Activated CD4-positive, alpha-beta T cell treated with anti-CD3 and anti-CD28 coated beads, Interleukin-2, Interleukin-4, amounts not matched to agents 100 ng/mL and 50 ng/mL, durations not matched to agents 16 hours and 8 hours (primary cell): ENCODE measurements at places on chromosomes 12 and 14.

GRCh38 chr14:103427485-103428443 is 42.5 kb downstream of the MARK3 start:
- peak; percentile 50 for DNase-seq

- no peak for DNase-seq
Measured at GRCh38 chr14:79660053-79660939, 551.0 kb downstream of the DIO2 start.

DNA sequence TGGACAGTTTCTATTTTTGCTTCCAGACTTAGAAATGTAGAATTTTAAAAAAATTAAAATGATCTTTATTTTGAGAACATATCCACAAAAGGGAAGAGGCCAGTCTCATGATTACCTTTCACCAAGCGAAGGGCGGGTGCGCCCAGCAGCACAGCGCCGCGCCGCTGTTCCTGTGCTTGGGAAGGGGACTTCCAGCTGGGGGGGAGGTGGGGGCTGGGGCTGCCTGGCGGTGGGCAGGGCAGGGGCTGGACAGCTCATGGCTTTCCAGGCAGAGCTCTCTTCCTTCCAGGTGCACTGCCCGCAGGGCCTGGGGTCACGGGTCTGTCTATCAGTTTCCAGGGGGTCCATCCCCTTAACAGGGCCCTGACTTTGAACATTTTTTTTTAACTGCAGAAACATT is 199.9 kb downstream of the TTC7B start:
- no peak for DNase-seq

DNA sequence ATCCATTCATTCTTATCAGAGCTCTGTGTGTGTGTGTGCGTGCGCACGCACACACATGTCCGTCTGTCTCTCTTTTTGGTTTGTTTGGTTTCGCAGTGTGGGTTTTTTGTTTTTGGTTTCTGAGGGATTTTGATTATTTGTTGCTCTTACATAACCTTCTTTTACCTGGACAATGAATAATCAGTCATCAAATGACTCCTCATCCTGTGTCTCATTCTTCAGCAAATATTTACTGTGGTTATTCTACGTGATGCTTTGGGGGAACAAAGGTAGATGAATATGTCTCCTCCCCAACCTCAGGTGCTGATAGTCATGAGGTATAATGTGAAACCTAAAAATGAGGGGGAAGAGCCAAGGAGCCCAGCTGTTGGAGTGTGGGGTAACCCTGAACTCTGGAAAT is 92.4 kb downstream of the SAMD4A start:
- DNase-seq = no peak

- DNase-seq = no peak
Measured at GRCh38 chr12:27682534-27682933, 13.7 kb upstream of the REP15 start.

DNA sequence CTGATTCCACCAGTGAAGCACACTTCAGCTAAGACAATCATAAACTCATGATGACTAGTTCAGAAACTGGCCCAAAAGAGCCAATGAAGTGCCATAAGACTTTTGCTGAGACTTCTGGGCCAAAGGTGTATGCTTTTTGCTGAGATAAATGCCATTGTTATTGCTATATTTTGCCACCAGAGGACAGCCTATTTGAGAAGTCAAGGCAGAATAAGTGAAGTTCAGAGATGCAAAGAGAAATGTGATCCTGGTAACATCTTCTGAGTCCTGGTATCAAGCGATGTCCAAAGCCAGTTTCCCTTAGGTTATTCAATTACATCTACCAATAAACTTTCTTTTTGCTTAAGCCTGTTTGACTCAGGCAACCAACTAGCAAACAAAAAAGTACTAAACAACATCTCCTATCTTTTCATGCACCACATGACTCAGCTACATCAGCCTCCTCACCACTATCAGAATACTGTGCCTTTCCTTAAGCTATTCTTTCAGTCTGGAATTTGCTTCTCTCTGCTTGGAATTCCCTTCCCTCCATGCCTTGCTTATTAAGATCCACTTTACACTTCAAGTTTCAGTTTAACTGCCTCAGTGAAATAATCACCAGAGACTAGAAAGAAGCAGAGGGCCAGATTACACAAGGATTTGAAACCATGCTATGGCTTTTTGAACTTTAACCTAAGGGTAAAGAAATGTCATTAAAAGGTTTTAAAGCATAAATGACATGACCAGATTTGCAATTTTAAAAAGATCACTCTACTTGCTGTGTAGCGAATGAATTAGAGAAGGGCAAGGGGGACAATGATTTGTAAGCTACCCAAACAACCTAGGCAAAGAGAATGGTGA is 14.0 kb downstream of the CRY1 start:
- peak; percentile 24 for DNase-seq

DNA sequence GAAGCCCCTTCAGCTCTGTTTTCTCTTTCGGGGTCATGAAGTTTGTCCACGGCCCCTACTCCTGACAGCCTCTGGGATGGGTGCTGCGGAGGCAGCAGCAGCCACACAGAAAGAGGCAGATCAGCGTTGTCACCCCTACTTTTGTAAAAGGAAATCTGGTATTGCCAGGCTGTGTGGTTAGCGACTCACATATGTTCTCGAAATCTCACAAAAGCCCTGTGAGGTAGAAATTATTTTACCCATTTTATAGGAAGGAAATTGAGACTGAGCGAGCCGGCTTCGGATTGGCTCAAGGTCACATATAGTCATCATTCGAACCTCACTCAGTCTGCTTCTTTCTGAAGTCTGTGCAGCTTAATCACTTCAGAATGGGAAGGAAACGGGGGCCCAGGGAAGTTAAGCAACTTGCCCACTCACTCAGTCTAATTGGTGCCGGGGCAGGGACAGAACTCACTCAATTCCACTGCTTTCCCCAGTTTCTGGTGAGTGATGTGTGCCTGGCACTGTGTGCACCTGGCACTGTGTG is 1.1 kb upstream of the CKAP4 start:
- DNase-seq = peak; percentile 15

DNA sequence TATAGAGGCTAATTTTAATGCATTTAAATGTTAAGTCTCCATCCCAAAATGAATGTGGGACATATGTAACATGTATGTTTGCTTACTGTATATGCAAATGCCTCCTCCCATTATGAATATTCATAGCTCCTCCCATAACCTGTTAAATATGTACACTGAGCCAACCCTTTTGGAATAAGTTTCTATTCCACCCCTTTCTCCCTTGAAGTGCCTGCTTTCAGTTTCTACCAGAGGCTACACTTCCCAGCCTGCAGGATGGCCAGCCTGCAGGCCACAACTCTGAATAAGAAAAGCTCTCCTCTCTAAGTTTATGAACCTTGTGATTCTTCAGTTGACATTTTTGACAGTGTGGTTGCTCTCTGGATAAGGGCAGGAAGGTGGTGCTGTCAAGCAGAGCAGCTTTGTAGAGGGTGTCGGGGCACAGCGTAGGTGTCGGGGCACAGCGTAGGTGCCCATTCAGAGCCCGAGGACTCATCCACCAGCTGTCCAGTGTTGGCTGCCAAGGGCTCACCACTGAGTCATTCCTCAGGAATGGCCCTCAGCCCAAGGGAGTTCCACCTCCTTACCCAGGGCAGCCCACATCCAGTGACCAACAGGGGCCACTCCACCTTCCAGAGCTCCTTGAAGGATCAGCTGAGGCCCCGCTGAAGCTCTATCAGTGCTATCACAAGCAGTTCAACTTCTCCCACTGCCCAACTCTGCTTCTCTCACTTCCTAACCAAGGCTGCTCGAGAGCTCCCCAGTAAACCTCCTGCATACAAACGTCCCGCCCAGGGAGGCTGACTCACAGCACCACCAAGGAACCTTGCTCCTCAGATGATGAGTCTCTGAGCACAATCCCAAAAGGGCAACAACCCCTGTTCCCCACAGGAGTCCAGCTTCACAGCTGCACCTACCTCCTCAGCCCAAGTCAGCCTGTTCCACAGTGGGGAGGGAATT is 31.4 kb downstream of the VWF start:
- DNase-seq = no peak

GRCh38 chr12:113145720-113146551 is 3.6 kb upstream of the CFAP73 start:
- no peak for DNase-seq

DNA sequence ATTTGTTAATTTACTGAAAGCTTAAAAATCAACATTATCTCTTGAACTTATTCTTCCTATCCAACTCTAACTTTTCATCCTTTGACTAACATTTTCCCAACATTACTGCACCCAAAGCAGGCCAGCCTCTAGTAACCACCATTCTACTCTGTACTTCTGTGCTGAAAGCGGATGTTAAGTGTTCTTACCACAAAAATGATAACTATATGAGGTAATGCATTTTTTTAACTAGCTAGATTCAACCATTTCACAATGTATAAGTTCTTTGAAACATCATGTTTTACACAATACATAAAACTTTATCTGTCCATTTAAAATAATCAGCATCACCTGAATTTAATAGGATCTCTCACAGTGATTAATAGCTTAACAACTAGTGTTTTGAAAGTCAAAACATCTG is 468.5 kb upstream of the MGAT4C start:
- no peak for DNase-seq

GRCh38 chr12:96220902-96221301 is 26.7 kb downstream of the ELK3 start:
- DNase-seq = no peak

DNA sequence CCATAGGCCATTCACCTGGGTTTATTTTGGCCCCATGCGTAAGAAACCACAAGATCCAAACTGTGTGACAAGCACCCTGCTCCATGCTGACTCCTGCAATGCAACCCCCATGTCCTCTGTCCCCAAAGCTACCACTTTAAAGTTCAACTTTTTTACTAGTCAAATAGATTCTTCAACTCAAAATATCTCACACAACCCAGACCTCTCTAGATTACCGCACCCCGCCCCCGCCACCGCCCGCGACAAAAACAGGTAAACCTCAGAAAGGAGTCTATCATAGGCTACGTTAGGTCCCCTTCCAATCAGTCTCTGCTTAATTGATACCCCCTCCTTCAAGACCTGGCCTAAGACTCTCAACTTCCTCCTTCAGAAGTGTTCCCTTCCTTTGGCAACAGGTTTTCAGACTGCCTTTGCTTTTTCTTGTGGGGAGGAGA is 2.2 kb downstream of the ZFP36L1 start:
- DNase-seq = peak; percentile 46

DNA sequence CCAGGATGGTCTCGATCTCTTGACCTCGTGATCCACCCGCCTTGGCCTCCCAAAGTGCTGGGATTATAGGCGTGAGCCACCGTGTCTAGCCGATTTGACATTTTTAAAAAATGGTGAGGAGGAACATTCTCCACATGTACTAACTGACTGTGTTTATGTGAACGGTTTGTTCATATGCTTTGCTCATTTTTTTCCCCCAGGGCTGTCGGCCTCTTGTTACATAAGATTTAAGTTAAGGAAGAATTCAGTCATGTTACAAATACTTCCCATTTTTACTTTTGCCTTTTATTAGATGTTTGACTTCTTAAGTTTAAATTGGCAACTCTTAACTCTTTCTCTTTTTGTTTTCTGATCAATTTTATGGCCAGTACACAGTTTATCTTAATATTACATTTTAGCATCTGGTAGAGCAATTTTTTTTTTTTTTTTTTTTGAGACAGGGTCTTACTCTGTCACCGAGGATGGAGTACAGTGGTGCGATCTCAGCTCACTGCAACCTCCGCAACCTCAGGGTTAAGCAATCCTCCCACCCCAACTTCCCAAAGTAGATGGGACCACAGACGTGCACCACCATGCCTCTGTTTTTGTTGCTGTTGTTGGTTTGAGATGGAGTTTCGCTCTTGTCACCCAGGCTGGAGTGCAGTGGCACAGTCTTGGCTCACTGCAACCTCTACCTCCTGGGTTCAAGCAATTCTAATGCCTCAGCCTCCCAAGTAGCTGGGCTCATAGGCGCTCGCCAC is 9.6 kb downstream of the GNS start:
- no peak for DNase-seq

GRCh38 chr12:69701826-69702225 is 2.7 kb upstream of the BEST3 start:
- no peak for DNase-seq

DNA sequence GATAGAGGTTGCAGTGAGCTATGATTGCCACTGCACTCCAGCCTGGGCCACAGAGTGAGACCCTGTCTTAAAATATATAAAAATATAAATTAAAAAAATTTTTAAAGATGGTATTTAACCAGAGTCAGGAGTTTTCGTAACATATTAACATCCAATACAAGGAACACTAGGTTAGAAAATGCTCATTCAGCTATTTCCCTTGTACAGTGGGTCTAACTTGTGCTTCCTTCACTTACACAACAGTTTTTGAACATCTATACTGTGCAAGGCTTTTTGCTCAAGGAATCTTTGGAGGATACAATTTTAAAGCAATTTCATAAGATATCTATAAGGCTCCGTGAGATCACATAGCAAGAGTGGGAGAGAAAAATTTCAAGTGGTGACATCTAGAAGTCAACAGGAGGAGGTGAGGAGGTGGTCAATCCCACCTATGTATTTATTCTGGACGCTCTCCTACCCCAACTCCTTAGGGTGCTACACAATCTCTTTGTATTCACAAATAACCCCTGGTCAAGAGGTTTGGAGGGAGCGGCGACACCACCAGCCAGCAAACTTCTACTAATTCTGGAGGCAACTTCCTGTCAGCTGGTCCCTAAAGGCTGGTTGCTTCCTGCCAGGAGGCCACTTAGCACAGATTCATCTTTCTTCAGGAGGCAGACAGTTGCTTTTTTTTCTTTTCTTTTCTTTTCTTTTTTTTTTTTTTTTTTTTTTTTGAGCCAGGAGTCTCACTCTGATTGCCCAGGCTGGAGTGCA is 22.2 kb downstream of the DUSP16 start:
- DNase-seq = no peak

DNA sequence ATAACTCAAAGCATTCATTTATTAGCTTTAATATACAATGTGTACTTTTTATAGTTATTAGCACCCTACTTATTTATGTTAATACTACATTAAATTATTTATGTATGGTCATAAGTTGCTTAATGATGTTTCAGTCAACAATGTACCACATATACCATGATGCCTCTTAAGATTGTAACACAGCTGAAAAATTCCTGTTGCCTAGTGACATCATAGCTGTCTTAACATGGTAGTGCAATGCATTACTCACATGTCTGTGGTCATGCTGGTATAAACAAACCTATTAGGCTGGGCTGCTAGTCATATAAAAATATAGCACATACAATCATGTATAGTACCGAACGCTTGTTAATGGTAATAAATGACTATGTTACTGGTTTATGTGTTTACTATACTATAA is 120.4 kb downstream of the ANO6 start:
- no peak for DNase-seq

- DNase-seq = no peak
Measured at GRCh38 chr12:52130711-52131110, 51.2 kb downstream of the SMIM41 start.

- no peak for DNase-seq
Measured at GRCh38 chr12:3117144-3117581, 40.0 kb downstream of the TSPAN9 start.

GRCh38 chr14:89504602-89505313 is 87.7 kb upstream of the FOXN3 start:
- DNase-seq = peak; percentile 46

DNA sequence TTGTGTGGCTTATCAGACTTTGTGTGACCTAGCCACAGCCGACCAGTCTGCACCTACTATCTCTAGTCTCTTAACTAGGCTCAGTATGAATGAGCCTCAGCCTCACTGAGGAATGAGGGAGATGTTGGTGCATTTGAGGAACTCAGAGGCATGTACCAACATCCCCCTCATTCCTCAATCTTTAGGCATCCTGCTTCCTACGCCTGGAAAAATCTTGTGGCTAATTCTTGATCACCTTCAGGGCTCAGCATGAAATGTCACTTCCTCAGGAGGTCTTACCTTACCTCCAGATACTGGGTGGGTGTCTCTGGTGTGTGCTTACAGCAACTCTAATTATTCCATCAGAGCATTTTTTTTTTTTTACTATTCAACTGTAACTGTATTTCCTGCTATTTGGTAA is 148.8 kb upstream of the TMCC3 start:
- DNase-seq = no peak

GRCh38 chr12:89571491-89572195 is 45.8 kb upstream of the POC1B start:
- no peak for DNase-seq
